ENCODE measurements at places on chromosomes 4 and X.

DNA sequence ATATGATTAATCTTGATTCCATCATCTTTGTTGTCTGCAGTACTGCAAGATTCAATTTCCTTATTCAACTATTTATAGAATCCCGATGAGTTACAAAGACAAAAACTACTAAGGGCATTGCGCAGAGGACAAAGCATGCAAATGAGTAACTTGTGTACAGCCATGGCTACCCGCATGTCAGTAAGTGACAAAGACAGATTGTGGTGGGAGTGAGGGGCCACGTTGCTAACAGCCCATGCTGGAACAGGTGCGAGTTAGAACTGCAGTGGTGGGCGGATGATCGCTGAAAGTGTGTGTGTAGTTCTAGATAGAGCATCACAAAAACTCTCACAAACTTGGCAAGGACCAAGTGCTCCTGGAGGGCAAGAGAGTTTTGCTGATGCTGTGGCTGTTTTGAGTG lies 49.5 kb downstream of the ACOX3 start:
- DNase-seq = no peak

DNA sequence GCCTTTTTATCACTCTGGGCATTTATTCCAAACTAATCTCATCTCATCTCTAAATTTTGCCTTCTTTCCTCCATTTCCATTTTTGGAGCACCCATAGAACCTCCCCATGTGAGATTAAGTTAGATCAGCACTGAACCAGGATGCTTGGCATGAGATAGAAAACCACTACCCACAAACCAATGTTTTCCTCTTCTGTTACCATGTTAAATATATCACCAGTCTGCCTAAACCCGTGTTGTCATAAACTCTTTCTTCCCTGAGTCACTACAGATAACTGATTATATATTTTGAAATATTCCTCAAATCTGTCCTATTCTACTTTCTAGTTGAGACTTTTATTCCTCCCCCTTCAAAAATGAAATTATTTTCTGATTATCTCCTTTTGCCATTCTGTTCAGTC lies 37.6 kb downstream of the GABRB1 start:
- DNase-seq = no peak

- no peak for DNase-seq
Measured at GRCh38 chrX:38236901-38237615, 16.4 kb upstream of the SRPX start.

GRCh38 chr4:185508181-185508580 lies 27.1 kb downstream of the PDLIM3 start:
- DNase-seq = no peak

DNA sequence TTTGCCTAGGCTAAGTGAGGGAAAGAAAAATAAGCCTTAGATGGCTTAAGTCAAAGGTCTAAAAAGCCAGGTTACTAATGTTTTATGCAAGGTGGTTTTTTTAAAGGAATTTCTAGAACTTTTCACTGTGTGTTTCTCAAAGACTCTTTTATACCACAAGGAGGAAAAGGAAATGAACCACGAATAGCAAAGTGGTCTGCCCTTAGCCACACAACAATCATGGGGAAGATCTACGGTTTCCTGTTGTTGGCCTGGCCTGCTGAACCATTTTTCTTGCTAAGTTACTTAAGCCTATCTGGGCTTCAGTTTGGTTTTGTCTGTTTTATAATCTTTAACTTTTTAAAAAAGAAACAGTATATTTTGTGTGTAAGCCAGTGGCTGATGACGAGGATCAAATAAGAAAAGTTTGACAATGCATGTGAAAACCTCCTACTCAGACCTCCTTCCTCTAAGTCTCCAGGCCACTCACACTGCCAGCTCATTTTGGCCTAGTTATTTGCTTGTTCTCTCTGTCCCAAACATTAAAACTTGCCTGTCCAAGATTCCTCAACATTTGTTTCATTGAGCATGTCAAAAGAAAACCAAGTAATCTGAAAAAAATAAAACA lies 56.7 kb upstream of the COL25A1 start:
- DNase-seq = no peak

GRCh38 chr4:37244583-37245390 lies at the start of gene NWD2:
TSS of gene NWD2 (plus strand) at chr4:37244743. CDS start at chr4:37245068, 325 bp downstream.
- DNase-seq = no peak

DNA sequence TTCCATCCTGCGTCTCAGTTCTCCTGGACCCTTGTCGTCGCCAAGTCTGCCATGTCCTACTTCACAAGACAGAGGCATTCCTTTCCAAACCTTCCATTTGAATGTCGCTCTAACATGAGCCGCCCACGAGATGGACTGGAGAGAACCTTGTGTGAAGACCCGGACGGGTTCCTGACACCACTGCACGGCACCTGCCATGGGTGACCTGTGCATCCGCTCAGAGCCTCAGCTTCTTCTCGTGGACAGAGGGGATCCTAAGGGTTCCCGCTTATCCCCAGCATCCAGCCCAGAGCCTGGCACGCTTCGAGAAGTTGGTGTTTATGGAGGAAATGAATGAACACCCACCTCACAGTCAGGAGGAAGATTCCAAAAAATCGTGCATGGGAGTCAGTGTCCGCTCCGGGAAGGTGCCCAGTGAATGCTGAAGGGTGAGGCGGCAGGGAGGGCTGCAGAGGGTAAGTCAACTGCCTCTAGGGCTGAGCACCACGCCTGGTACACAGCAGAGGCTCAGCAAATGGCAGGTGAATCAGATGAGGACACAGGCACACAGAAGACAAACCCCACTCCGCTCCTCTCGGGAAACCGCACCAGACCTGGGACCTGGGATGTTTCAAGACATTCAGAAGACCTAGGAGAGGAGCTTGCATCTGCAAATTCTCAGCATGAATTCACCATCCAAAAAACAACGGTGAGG lies 52.6 kb downstream of the WFS1 start:
- DNase-seq = no peak

DNA sequence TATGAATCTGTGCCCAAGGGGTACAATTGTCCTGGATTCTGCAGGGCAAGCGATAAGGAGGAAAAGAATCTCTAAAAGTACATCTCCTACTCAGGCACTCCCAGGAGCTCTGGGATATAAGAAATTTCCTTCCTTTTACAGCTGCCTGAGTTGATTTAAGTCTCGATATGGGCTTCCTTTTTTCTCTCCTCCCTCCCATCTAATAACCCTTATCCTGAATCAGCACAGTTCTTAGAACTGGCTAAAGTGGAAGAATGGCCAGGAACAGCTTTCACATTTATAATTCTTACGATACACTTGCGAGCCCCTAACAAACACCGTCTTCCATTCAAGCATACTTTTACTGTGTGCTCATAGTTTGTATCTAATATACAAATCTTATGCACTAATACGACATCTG lies 21.2 kb downstream of the LRP2BP start:
- no peak for DNase-seq

GRCh38 chr4:99467887-99468286 lies 32.7 kb upstream of the ADH7 start:
- no peak for DNase-seq

- no peak for DNase-seq
Measured at GRCh38 chrX:136827026-136827425, 46.3 kb upstream of the ARHGEF6 start.

DNA sequence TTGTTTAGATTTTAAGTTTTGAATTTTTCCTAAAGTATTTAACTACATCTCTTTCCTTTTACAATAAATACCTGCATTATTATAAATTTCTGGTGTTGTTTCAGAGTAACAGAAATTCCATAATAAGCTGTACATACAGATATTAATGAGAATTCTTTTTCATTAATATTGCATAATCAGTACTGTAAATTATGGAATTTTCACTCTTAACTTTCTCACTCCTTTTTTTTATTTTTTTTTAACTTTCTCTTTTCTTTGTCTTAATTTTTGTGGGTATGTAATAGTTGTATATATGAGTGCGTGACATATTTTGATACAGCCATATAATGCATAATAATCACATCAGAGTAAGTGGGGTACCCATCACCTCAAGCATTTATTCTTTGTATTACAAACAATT lies 110.5 kb downstream of the KLHL8 start:
- DNase-seq = no peak

DNA sequence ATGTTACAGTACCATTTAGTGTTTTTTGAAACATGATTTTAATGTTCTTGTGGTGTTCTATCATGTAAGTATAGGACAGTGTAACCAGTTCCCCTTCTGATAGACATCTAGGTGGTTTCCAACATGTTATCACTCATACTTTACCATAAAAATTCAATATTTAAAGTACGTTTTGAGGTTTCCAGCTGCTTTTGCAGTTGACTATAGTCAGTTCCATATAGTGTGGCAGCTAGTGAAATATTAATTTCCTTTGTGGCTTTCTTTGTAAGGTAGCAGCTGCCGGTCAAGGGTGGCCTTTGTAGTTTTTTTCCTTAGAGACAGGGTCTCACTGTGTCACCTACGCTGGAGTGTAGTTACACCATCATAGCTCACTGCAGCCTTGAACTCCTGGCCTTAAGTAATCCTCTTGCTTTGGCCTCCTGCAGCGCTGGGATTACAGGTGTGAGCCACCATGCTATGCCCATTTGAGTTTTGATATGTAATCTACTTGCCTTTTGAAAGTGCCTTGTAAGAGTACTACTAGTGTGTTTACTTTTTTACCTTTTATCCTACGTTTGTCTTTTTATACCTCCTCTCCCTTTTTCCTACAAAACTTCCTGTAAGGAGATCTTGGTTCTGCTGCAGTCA lies 63.0 kb downstream of the ARHGAP10 start:
- DNase-seq = no peak

DNA sequence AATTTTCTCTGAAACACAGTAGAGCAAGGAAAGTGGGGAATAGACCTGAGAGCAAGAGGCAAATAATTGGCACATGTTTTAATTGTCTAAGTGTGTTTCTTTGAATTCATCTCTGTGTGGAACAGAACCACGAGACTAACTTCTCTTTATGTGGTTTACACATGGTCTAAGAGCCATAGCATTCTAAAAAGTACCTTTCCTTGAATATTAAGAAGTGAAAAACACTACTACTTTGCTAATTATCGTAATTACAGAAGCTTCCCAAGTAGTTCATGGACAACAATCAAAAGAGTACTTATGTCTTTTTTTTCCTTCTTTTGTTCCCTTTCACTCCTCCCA lies 2.9 kb upstream of the CYBB start:
- DNase-seq = no peak

DNA sequence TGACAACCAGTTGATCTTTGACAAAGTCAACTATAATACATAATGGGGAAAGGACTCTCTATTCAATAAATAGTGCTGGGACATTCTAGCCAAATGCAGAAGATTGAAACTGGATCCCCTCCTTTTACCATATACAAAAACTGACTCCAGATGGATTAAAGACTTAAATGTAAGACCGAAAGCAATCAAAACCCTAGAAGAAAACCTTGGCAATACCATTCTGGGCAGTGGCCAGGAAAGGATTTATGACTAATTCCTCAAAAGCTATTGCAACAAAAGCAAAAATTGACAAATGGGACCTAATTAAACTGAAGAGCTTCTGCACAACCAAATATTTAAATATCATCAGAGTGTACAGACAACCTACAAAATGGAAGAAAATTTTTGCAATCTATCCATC lies 185.1 kb downstream of the NPNT start:
- no peak for DNase-seq

DNA sequence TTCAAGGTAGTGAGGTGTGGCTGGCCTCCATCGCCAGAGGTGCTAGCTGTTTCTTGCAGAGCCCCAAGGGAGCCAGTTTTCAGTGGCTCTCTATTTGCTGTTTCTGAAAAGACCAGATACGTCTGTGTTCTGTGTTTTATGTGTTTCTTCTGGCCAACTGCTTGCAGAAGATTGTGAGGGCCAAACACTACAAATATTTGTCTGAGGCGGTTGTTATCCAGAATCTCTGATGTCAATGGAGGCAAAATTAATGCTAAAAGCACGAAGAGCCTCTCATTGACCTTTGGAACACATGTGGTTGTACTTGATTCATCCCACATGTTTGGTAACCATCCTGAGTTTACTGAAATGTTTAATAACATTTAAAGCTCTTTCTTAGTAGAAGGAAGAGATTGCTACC lies 113.9 kb downstream of the CT47B1 start:
- DNase-seq = no peak

DNA sequence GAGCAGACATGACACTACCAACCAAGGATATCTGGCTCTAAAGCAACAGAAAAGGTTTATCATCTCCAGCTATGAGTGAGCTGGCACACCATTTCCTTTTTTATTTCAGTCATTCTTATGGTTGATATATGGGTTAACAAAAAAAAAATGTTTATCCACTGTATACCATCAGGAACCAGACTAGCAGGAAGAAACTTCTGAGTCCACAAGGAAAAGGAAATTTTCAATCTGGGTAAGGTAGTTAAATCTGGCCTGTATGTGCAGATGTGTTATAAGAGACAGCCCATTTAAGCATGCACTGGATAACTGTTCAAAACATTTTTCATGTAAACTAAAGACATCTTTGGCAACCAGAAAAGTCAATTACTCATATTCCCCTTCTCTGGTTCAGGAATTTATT lies 35.0 kb downstream of the AMMECR1 start:
- DNase-seq = no peak

DNA sequence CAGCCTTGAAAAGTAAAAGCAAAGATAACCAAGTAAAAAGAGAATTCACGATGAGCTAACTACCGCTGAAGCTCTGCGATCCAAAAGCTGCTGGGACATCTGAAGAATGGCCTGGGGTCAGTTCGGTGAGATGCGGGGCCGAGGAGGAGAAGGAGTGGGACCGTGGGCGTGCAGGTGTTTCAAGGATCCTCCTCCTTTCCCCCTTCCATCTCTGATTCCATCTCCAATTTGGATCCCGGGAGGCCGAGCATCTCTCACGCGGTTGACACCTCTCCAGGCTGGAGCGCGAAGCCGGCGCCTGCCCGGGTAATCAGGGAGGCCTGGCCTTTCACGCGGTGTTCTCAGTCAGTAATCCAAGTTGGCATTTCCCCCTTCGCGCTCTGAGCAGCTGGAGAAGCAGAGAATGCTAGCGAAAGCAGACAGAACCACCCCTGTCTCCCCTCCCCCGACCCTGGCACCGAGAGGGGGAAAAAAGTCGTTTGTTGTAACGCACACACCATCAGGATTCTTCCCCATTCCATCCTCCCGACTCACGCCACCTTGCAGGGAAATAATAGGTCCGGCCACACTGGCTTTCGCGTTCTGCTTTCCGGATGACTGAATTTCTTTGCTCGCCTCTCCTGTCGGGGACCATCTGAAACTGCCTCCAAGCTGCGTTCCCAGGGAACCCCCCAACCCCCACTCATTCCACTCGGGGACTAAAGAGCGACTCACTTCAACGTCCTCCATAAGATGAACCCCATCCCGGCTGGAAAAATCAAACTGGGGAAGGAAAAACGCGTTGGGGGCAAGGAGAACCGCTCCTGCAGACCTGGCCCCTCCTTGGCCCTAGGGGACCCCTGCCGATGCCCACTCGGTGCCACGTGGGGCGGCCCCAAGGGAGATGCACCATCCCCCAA lies 6.5 kb downstream of the NEUROG2 start:
- no peak for DNase-seq

DNA sequence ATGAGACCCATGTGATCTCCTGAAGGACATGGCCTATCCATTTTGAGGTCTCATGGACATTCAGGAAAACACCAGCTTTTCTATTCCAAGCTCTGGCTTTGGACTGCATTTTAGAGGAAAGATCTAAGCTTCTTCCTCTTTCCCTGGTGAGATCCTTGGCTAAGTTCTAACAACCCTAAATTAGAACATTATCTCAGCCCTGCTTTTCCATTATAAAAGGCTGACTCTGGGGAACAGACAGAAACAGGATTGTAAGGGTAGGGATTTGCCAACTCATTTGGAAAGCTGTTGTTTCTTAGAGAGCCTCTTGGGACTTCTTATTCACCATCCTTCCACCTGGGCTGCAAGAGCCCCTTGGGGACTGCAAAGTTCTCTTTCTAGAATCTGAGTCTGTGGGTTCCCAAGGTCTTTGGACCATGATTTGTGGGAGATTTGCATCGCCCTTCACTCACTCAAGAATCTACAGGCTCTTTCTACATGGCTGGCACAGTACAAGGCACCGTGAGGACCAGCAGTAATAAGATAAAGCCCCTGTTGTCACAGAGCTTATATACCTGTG lies 146.9 kb downstream of the FNIP2 start:
- DNase-seq = no peak
